Activated CD4-positive, CD25-positive, alpha-beta regulatory T cell (primary cell): ENCODE measurements at places on chromosomes 3 and 15.

- DNase-seq, result no peak
Measured at GRCh38 chr15:45242289-45242688, 9.7 kb upstream of the SLC28A2 start.

DNA sequence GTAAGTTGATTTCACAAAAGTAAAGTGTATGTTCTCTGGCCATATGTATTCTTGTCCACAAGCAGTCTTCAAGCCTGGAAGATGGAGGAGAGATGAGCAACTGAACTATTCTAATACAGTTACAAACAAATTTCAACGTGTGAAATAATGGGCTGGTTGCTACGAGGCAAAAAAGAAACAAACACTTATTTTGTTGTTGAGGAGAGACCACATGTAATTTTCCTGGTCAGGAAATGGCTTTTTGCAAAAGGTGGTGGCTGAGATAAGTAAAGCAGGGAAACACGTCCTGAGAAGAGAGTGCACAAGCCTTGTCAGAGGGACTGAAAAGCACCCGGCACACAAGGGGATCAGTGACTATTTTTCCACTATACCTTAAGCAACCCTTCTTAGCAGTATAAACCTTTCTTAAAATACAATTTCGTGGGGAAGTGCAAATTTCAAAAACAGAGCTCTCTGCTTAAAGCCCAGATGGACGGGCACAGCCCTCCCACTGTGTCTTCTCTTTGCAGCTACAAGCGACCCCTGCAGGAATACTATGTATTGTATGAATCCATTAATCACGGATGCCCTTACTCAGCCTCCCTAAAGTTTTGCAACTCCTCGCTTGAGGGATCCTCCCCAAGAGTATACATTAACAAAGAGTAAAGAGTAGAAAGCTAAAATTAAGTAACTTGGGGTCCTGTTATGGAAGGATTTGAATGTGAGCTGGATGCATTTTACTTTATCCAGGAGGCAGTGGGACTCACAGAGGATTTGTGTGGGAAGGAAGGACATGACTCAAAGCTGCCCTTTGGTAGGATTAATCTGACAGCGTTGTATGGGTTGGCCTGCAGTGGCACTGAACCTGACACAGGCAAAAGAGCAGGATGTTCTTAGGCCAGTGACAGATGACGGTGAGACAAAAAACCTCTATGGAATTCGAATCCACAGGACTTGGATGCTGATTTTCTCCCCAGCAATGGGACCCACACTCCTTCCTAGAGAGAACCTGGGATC lies 253.7 kb downstream of the IL5RA start:
- DNase-seq, result no peak

GRCh38 chr3:148631124-148631903 lies 66.4 kb upstream of the AGTR1 start:
- DNase-seq, result no peak

DNA sequence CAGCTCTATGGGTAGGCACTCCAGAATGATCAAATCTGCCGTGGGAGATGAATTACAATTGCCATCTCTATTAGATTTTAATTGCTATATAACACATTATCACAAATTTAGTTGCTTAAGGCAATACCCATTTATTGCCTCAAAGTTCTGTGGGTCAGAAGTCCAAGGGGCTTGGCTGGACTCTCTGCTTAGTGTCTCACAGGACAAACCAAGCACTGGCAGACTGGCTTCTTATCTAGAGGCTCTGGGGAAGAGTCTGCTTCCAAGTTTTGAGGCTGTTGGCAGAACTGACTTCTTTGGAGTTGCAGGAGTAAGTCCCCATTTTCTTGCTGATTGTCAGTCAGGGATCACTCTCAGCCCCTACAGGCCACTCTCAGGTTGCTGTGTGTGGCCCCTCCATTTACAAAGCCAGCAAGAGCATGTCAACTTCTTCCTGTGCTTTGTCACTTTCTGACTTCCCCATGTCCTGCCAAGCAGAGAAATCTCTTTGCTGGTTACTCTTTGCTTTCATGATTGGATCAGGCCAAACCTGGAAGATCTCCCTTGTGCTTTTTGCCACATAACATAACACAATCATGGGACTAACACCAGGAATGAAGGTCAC lies 93.5 kb upstream of the PRICKLE2 start:
- no peak for DNase-seq

GRCh38 chr15:88331291-88331690 lies 74.8 kb upstream of the NTRK3 start:
- no peak for DNase-seq

GRCh38 chr15:76062286-76062685 lies 2.5 kb downstream of the TMEM266 start:
- no peak for DNase-seq

GRCh38 chr15:52567871-52568600 lies 794 bp downstream of the ARPP19 start:
- peak; percentile 25 for DNase-seq

- no peak for DNase-seq
Measured at GRCh38 chr15:99343881-99344551, 92.7 kb downstream of the LRRC28 start.
